Pulmonary artery endothelial cell (primary cell): ENCODE measurements at places on chromosomes 16 and 17. TPM values are rescaled to one million over a fixed set of nuclear protein-coding genes. Genes with fewer than 3 reads are reported as not detected.
A peak's percentile ranks its signal among the peaks of the same experiment; 100 is the strongest.

CES3 gene
- total RNA-seq: not detected in 2 replicates

UNC45B gene
- total RNA-seq: not detected in 2 replicates

DNA sequence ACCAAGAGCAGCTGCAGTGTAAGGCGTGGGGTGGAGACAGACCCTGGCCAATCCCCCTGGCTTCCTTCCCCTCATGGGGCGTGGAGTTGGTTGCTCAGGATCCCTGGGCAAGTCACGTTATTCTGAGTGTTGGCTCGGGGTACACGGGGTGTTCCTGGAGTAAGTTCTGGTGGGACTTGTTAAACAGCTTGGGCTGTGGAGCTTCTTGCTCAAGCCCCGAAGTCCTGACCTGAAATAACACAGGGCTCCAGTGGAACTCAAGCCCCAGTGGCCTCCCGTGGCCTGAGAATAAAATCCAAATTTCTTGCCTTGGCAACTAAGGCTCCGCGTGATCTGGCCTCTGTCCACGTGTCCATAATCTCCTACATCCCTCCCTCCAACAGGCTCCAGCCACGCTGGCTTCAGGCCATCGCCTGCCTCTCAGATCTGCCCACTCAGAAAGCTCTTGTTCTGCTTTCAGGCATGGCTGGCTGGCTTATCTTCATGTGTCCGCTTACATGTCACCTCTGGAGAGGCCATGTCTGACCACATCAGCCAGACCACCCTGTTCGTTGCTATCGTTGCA is 49.3 kb upstream of the BCO1 start:
- DNase-seq: no peak

- DNase-seq: no peak
These were observed 146.1 kb downstream of the IRF8 start for GRCh38 chr16:86044881-86045590.

GRCh38 chr17:64784353-64785010 is 122.4 kb upstream of the SMURF2 start:
- DNase-seq: no peak

DNA sequence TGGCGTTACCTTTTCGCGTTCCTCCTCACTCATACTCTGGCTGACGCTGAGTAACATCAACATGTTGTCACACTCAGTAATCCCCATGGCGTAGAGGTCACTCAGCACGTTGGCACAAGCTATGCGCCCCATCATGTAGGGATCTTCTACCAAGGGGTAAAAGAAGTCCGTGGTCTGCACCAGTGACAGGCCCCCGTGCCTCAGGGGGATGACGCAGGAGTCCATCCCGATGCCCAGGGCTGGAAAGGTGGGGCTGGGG is 596 bp downstream of the SEPHS2 start:
- DNase-seq: no peak

GRCh38 chr16:59593194-59593661 is 859.1 kb upstream of the GOT2 start:
- no peak for DNase-seq

DNA sequence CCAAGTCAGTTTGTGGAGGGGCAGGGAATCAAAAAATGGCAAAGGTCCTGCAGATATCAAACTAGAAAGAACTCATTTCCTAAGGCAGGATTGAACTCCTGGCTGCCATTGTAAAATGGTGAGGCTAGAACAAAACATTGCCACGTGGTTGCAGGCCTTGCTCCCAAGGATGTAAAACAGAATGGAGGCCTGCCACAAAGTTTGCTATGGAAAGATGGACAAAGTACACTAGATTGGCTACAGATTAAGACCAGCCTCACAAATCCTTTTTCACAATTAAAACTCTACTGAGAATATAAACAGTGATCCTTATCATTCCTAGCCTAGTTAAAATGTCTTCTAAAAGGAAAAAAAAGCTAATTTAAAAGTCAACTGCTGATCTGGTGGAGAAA is 30.9 kb downstream of the PHKB start:
- no peak for DNase-seq

DNA sequence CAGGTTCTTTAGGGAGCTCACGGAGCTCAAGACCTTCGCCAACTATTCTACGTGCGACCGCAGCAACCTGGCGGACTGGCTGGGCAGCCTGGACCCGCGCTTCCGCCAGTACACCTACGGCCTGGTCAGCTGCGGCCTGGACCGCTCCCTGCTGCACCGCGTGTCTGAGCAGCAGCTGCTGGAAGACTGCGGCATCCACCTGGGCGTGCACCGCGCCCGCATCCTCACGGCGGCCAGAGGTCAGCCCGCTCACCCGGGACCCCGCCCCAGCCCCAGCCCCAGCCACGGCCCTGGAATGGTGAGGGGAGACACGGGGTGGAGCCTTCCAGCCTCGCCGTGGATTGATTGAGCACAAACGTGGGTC is 13.5 kb downstream of the SARM1 start:
- no peak for DNase-seq

- DNase-seq: no peak
These were observed 27.0 kb downstream of the CLUH start for GRCh38 chr17:2684549-2684948.

GRCh38 chr17:70336411-70336810 is 167.1 kb downstream of the KCNJ2 start:
- no peak for DNase-seq

DNA sequence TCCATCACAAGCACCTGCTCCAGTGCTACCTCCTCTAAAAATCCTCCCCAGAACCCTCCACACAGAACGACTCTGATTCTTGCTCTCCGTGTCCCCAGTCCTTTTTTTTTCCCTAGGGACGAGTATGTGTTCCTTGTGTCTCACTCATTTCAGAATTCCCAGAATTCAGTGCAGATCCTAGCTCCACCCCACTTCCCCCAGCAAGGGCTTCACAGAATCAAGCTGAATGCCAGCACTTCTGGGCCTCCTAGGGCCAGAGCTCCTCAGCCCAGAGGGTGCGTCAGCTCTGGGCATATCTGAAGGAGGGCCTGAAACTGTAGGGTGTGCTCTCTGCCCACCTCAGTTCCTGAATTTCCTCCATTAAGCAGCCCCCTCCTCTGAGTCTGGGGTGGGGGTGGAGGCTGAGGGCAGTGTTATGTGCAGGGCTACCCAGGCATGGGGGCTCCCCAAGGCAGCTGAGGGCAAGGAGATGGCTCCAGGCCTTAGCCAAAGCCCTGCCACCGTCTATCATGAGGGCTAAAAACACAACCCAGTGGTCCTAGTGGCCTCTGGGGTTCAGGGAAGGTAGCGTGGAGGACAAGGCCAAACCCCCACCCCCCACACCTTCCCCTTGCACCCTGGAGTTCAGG is 6.5 kb downstream of the UNC119 start:
- no peak for DNase-seq

DNA sequence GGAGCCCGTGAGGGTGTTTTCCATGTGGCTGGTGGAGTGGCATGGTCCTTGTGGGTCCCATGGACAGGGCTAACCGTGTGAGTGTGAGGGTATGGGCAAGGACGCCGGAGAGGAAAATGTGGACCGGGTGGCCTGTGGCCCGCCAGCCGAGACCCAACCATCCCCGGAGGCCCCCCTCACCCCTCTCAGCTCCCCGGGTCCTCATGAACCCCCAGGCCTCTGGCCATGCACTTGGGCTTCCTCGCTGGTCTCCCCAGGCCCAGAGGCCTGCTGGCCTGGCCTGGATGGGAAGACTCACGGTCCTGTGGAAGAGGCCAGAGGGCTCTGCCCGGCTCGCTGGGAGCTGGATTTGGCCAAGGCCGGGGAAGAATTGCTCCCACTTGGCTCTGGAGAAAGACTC is 13.1 kb downstream of the RAP1GAP2 start:
- DNase-seq: no peak

BRICD5 gene
- 1.1 and 6.5 TPM in 2 replicates for total RNA-seq

- no peak for DNase-seq
These were observed 8.3 kb upstream of the RASD1 start for GRCh38 chr17:17504341-17505140.

AMZ2 gene
- total RNA-seq: 51.5 and 52.4 TPM in 2 replicates

- no peak for DNase-seq
These were observed 94.0 kb downstream of the SOCS1 start for GRCh38 chr16:11161974-11162373.

PERCC1 gene
- total RNA-seq: not detected in 2 replicates

GRCh38 chr16:86591270-86591669 is 12.9 kb downstream of the FOXL1 start:
- DNase-seq: no peak

DNA sequence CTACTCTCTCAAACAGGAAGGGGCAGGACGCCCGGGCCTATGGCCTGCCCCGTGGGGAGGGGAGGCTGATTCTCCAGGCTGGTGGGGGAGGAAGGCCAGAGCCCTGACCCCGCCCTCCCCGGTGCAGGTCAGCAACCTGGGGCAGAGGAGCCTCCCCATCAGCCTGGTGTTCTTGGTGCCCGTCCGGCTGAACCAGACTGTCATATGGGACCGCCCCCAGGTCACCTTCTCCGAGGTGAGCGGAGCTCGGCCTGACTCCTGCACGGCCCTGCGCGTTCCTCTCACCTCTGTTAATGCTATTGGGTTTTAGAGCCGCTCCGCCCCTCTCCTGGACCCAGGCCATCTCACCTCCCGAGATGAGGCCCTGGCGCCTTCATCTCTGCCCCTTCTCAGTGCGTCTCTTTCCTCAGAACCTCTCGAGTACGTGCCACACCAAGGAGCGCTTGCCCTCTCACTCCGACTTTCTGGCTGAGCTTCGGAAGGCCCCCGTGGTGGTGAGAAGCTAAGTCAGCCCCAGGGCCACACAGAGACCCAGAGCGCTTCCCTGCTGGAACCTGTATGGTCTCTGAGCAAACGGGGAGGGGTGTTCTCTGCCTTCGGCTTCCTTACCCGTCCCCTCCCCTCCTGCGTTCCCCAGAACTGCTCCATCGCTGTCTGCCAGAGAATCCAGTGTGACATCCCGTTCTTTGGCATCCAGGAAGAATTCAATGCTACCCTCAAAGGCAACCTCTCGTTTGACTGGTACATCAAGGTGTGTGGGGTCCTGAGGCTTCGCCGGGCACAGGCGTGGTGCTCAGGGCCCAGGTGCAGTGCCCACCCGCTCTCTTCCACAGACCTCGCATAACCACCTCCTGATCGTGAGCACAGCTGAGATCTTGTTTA is 25.1 kb upstream of the ITGAX start:
- DNase-seq: no peak

- DNase-seq: no peak
These were observed 30.3 kb downstream of the CPSF4L start for GRCh38 chr17:73231395-73231794.

CHST4 gene
- total RNA-seq: not detected in 2 replicates

GRCh38 chr17:81386646-81387099 is 8.6 kb upstream of the BAHCC1 start:
- no peak for DNase-seq

DNA sequence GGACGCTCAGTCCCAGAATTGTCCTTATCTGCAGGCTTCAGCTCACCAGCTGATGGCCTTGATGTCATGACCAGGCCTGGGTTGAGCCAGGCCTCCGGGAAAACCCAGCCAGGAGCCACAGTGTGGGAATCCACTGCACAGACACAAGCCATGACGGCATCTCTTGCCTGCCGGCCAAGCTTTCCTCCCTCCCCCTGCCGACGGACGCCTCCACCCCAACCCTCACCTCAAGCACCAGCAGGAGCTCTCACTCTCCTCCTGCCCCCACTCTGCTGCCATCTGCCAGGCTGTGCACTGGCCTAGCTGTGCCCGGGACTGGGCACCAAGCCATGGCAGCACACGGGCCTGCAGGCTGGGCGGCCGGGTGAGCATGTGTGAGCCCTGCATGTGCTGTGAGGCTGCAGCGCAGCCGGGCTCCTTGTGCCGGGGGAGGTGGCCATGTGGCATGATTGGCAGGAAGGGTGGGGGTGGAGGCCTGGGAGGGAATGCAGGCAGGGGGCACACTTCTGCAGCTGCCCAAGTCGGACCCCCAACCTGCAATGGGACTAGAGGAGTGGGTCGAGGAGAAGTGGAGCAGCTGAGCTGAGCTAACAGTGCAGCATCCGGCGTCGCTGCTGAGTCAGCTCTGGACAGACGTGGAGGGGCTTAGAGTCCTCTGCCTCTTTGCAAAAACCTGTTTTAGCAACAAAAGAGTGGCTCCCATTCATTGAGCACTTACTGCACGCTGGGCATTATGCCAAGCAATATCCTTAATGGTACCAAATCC is 268.5 kb downstream of the CBLN1 start:
- no peak for DNase-seq

DNA sequence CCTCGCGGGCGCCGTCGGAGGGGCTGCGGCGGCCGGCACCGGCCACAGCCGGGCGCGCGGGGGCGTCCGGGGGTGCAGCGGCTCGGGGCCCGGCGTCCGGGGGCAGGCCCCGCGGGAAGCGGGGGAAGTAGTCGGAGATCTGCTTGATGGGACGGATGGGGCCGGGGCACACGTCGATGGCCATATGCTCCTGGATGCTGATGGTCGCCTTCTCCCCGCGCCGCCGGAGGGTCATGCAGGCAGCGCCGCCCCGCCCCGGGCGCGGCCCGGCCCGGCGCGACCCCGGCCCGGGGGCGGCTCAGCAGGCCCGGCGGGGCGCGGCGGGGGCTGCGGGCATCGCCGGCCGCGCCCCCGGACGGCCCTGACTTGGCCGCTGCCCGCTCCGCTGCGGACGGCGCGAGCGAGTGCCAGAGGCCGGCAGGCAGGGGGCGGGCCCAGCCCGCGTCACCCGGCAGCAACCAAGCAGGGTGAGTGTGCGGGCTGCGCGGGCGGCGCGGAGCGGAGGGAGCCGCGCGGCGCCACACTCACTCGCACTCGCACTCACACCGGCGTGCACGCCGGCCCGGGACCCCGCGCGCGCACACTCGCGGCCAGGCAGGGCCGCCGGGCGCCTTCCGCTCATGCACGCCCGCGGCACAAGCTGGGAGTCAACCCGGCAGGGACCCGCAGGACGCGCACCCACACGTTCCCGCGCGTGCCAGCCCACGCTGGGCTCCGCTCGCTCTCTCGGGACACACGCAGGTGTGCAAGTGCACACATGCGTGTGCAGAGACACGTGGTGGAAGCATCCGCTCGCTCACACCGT is at the start of gene DOC2B:
DOC2B (minus strand) TSS at position 406 of the 805 bp plus-strand sequence; CDS start at position 235, 171 bp downstream.
- peak; percentile 10 for DNase-seq

DNA sequence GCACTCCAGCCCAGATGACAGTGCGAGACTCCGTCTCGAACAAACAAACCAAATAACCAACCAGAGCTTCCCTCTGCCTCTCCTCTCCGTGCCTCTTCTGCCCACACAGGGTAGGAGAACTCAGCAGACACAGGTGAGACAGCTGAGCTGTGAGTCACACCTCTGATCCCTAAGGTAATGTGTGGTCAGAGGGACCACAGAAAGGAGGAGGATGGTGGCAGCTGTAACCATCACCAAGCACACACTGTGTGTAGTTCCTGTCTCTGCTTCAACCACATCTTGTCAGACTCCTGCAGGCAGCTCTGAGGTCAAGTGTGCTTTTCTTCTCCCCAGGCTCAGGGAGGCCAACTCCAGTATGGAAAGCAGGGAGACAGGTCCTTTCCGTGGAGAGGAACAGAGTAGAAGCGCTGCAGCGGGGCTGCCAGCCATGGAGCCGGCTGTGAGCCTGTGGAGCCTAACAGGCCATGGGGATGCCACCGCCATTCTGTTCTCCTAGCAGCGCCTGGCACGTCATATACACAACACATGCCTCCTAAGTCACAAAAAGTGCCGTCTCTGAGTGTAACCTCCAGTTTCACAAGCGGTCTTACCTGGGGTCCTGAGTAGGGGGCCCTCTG is 7.1 kb downstream of the NUDT16L1 start:
- DNase-seq: no peak

EVI2B gene
- total RNA-seq: 0.14 and 0.20 TPM in 2 replicates
